Astrocyte of the hippocampus (primary cell): ENCODE measurements at places on chromosomes 5 and 9.

DNA sequence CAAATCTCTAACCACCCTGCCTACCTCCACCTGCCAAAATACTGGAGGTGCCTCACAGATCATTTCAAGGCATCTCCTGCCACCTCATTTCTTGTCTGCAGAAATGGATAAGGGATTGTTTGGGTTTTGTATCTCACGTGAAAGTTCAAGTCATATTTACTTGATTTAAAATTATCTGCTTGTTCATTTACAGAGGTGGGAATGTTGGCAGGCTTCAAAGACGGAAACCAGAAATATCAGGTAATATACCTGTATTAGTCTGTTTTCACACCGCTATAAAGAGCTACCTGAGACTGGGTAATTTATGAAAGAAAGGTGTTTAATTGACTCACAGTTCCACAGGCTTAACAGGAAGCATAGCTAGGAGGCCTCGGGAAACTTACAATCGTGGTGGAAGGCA lies 85.4 kb downstream of the CAAP1 start:
- no peak for DNase-seq

GRCh38 chr5:10118150-10118549 lies 131.5 kb downstream of the ATPSCKMT start:
- no peak for DNase-seq

DNA sequence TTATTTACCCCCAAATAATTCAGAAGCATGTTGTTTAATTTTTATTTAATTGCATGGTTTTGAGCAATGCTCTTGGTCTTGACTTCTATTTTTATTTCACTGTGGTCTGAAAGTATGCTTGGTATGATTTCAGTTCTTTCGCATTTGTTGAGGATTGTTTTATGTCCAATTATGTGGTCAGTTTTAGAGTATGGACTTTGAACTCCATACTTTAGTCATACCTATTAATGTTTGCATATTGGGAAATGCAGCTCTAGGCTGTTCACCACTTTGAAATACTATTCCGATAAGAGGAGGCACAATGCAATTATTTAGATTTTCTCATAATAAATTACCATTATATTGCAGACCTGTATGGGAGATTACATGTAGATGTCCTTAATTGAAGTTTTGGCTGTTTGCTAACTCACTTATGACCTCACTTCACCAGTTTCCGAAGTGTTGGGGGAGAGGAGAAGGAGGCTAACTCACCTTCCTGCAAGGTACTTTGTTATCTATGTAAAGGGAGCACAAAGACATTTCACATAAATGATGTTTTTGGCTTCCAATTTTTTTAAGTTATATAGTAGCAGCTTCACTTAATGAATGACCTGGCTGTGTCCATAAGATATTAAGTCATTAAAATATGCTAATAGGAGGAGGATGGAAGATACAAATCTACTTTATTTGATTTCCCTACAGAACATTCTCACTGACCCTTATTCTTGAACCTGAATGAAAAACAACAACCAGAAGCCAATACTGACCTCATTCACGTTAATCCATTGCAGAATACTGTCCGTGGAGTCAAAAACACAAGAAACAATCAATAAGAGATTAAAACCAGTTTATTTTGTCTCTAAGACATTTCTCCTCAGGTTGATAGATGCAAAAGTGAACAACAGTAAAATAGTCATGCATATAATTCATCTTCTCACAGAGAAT lies 970.3 kb upstream of the ARRDC3 start:
- peak; percentile 29 for DNase-seq

GRCh38 chr5:58934629-58935097 lies 351.8 kb downstream of the RAB3C start:
- no peak for DNase-seq

DNA sequence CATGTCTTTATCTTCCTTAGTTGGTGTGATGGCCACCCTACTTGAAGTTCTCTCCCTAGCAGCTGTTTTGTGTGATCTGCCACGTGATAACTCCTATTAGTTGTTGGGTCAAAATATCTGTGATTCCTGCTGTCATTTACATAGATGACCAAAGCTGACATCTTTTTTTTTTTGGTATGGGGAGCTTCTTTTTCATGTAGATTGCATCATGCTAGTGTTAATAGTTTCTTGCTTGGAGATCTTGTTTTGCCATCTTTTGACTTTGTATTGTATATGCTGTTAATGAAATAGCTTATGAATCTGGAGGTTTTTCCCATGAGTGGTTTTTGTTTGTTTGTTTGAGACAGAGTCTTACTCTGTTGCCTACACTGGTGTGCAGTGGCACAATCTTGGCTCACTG lies 243.8 kb downstream of the KDM4C start:
- no peak for DNase-seq

- no peak for DNase-seq
Observed at GRCh38 chr9:4308482-4308881, 8.6 kb upstream of the GLIS3 start.

- DNase-seq, result no peak
Observed at GRCh38 chr5:42596817-42597216, 159.8 kb upstream of the CCDC152 start.

GRCh38 chr5:149062371-149063016 lies 368 bp downstream of the SH3TC2 start:
- DNase-seq, result peak; percentile 69

DNA sequence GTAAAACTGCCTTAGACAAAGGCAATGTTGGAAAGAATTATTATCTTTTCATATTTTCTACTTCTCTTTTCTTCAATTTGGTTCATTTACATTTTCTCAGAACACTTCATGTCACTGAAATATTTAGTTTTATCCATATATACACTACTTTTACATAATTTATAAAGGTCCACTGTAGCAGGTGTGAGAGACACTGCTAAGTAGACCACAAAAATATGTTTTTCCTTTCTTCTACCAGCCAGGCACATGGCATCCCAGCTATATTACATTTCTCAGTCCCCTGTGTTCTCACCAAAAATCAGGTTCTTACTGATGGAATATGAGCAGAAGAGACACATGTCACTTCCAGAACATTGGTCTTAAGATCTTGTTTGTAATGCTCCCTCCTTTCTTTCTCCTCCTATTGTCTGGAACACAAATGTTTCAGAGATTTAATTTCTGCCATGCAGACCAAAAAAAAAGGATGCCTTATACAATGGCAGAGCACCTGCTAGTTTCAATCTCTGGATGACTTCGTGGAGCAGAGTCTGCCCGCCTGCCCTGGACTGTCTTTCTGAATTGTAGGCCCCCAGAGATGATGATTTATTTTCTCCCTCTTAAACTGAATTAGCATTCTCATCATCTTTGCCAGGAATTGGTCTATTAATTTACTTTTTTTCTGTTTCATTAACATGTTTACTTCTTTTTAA lies 125.4 kb upstream of the ACOT12 start:
- no peak for DNase-seq

- peak; percentile 63 for DNase-seq
Observed at GRCh38 chr5:123511290-123511647, 708 bp upstream of the CSNK1G3 start.

- peak; percentile 86 for DNase-seq
Observed at GRCh38 chr5:150781706-150782614, 3.4 kb downstream of the SMIM3 start.
